Glutamatergic neuron (in vitro differentiated cells): ENCODE measurements at places on chromosomes 7 and 10. TPM values are rescaled to one million over a fixed set of nuclear protein-coding genes. Genes with fewer than 3 reads are reported as not detected.

ABCF2 gene
- 39.1 TPM for total RNA-seq

CAV2 gene
- total RNA-seq: 1.7 TPM

SLC35G1 gene
- total RNA-seq: 3.0 TPM

TSPAN33 gene
- total RNA-seq: 6.6 TPM

GRCh38 chr7:117955046-117955445 is 81.8 kb upstream of the CTTNBP2 start:
- H3K4me3 ChIP-seq: no peak overlapping the region
- no peaks in the 10 kb centered on the region for H3K4me1 ChIP-seq
- DNase-seq: no peak
- no peaks in the 10 kb centered on the region for H3K27me3 ChIP-seq

DNA sequence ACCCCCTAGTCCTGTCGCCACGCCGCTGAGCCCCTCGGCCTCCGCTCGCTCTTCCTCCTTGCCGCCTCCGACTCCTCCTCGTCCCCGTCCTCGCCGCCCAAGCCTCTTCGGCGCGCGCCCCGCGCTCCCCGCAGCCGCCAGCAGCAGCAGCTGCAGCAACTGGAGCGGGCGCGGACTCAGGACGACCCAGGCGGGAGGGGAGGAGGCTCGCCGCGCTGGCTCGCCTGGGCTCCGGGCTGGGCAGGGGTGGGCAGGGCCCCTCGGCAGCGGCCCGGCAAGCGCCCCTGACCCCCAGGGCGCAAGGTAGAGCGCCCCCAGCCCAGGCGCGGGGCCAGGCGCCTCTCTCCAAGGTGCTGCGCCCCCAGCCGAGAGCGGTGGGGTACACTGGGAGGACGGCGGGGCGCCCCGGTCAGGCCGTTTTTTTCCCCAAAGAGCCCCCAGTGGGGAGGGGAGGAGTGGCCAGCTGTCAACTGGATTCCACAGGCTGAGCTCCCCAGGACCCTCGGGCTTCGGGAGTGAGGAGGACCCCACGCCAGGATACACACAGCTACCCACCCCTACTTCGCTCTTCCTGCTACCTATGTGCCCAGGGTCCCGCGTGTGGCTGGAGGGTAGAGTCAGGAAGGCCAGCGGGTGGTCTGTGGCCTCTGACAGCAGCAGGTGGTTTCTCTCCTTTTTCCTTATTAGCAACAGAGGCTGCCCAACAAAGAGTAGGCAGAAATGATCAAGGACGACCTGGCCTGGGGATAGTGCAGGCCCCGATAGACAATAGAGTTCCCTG is 903 bp upstream of the KCNMA1 start:
- peaks cover 4% of the 10 kb centered on the region for H3K4me1 ChIP-seq
- DNase-seq: peak; percentile 69
- peak overlapping the region; percentile 88 for H3K4me3 ChIP-seq
- peaks cover 20% of the 10 kb centered on the region for H3K27me3 ChIP-seq
- H3K27ac ChIP-seq: no peak overlapping the region

DNA sequence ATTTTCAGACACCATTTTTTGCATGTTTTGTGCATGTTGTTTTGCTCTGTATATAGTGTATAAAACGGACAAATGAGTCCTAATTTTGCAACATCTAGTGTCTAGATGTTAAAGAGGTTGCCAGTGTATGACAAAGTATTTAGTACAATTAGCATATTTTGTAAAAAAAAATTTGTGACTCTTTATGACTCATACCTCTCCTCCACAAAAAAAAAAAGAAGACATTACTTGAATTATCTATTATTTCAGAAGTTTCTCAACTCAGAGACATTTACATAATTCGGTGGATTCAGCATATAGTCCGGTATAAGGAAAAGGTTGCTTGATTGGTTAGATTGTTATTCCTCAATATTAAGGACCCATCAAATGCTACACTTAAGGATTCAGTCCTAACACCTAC is 26.0 kb downstream of the NUP42 start:
- peaks cover 4% of the 10 kb centered on the region for H3K4me1 ChIP-seq
- H3K27me3 ChIP-seq: no peaks in the 10 kb centered on the region
- no peak overlapping the region for H3K27ac ChIP-seq
- no peak overlapping the region for H3K4me3 ChIP-seq
- no peak for DNase-seq

GRCh38 chr7:125491137-125491536 is 561.5 kb upstream of the POT1 start:
- peak overlapping the region; percentile 69 for H3K27ac ChIP-seq
- peak overlapping the region; percentile 3 for H3K4me3 ChIP-seq
- H3K36me3 ChIP-seq: no peaks in the 10 kb centered on the region
- no peak for DNase-seq

GRCh38 chr10:11448545-11449244 is 162.8 kb downstream of the USP6NL start:
- no peaks in the 10 kb centered on the region for H3K4me1 ChIP-seq
- no peak overlapping the region for H3K27ac ChIP-seq
- DNase-seq: no peak
- H3K27me3 ChIP-seq: peaks cover 1% of the 10 kb centered on the region
- no peak overlapping the region for H3K4me3 ChIP-seq

DNA sequence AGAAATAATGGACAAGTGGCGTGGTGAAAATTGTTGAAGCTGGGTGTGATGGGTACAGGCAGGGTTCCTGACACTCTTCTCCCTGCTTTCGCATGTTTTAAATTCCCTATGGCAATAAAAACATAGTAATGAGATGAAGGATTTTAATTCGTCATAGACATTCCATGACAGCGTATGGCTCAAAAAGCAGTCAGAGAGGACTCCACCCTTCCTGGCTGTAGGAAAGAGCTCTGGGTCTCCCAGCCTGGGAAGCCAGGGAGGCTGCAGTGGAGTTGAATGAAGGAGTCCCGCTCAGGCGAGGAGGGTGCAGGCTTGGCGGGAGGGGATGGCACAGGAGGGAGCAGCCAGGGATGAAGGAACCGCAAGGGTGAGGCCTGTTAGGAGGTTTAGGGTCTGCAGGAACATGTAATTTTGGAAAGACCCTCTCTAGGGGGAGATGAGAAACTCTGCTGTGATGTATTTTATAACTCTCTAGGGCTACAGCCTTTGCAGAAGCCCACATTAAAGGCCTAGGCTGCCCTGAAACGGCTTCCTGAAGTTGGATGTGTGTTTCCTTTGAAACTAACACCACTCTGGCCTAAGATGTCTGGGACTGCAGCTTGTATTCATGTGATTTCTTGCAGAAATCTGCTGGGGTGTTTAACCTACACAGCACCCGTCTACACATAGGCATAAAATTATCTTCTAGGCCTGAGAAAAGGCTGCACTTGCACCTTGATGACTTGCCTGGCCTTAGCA is 7.6 kb upstream of the LARP4B start:
- H3K36me3 ChIP-seq: no peaks in the 10 kb centered on the region
- peaks cover 3% of the 10 kb centered on the region for H3K27me3 ChIP-seq
- no peak overlapping the region for H3K27ac ChIP-seq
- H3K4me1 ChIP-seq: no peaks in the 10 kb centered on the region
